Neural crest cell (in vitro differentiated cells): ENCODE measurements at places on chromosomes 7 and 10.

- DNase-seq = no peak
These were observed 49.1 kb downstream of the STAM start for GRCh38 chr10:17693009-17693408.

DNA sequence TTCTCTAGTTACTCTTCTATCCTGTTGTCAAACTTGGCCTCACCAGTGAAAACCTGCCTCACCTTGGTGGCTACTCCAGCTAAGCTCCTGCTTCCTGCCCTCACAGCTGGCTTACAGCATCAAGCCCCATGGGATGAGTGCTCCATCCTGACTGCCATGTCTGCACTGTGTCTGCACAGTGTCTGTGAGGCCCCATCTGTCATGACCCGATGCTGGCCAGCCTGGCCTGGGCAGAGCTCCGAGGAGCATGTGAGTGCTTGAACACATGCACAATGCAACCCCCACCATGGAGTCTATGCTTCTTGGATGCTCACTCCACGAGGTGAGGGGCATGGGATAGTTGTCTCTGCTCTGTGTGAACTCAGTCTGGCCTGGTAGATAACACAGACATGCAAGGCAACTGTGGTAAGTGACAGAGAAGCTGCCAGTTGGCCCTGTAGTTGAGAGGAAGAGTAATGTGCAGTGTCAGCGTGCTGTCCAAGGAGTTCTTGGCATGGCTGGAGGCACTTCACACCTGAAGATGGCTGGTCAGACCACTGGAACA lies 207.1 kb upstream of the ZNF32 start:
- DNase-seq = no peak

DNA sequence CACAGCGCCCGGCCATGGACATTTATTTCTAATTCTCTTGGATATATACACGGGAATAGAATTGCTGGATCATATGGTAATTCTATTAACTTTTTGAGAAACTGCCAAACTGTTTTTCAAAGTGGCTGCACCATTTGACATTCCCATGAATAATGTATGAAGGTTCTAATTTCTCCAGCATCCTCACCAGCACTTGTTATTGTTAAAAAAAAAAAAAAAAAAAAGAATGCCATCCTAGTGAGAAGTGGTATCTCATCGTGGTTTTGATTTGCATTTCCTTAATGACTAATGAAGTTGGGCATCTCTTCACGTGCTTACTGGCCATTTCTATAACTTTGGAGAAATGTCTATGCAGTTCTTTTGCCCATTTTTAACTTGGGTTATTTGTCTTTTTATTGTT lies 13.5 kb downstream of the CNNM2 start:
- DNase-seq = no peak

DNA sequence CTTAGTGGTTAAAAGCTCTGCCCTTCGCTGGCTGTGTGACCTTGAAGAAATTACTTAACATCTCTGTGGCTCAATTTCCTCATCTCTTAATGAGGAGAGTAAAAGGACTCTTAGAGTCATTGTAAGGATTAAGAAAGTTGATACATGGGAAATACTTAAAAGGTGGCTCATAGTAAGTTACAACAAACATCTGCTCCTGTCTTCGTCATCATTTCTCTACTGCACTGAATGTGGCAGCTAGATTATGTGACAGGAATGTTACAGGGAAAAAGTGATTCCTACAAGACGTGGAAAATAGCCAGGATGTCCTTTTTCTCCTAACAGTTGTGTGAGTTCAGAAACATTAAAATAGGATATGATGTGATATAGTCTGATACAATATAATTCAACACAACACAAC lies 184.7 kb downstream of the FRMD4A start:
- no peak for DNase-seq

DNA sequence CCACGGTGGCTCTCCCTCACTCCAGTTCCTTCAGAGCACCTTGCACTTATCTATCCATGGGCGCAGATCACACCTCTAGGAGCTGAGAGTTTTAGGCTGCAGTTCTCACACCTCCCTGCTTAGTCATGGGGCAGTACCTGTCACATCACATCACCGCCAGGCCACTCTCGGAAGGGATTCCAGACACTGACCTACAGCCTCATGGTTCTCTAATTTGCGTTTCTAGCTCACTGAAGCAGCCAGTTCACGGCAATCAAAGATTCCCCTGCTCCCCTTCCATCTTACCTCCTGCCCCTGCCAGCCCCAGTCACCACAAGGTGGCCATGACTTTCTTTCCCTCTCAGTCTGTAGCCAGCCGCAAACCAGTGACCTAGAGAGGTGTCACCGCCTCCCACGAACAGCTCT lies 34.2 kb downstream of the ADRB1 start:
- no peak for DNase-seq

DNA sequence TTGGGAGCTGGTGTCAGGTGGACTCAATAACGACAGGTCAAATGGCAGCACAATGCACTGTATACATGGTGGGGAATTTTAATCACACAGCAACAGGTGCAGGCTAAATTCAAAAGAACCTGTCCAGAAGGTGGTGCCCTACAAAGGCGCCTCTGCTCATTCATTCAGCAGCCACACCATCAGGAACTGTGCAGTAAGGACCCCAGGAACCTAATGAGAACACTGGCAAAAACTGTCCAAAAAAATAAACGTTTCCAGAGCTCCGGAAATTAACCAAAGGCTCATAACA lies 21.9 kb upstream of the CRYGN start:
- DNase-seq = no peak

GRCh38 chr7:23074443-23075261 lies 30.9 kb upstream of the KLHL7 start:
- no peak for DNase-seq

GRCh38 chr10:118449521-118449920 lies 107.4 kb upstream of the FAM204A start:
- DNase-seq = no peak

GRCh38 chr7:133369130-133369529 lies 116.3 kb downstream of the EXOC4 start:
- no peak for DNase-seq

- no peak for DNase-seq
These were observed 26.0 kb downstream of the FAM241B start for GRCh38 chr10:69655868-69656555.

GRCh38 chr10:116683166-116683565 lies 59.2 kb downstream of the HSPA12A start:
- DNase-seq = no peak

GRCh38 chr10:106768204-106768603 lies 396.3 kb downstream of the SORCS1 start:
- no peak for DNase-seq

- DNase-seq = no peak
These were observed 73.8 kb upstream of the TMEM106B start for GRCh38 chr7:12137283-12137682.

DNA sequence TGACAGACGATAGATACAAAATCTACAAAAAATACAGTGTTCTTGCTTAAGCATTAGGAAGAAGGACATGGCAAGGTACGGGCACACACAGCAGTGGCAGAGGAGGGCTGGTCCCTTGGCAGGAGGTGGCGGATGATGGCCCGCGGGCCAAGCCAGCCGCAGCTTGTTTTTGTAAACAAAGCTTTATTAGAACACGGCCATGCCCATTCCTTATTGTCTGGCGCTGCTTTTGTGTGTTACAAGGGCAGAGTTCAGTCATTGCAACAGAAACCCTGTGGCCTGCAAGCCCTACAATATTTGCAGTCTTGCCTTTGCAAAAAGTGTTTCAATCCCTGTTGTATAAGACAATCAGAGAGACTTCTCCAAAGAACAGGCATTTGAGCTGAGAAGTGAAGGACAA lies 30.7 kb downstream of the FGFR2 start:
- DNase-seq = no peak

DNA sequence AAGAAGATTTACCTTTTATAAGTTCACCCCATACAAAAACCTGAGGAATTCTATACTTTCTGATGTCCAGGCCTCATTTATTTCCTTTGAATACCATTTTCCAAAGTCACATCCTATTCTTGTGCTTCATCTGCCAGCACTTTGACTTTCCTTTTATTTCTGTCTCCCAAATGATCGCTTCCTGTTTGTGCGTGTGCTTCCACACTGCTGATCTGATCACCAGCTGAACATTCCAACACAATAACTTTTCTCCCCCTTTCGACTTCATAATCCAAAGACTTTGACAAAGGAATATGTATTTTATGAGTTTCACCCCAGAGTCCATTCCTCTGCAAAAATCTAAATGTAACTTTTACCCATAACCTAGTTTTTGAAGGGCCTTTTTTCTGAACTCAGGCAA lies 3.1 kb downstream of the ELAPOR2 start:
- no peak for DNase-seq

DNA sequence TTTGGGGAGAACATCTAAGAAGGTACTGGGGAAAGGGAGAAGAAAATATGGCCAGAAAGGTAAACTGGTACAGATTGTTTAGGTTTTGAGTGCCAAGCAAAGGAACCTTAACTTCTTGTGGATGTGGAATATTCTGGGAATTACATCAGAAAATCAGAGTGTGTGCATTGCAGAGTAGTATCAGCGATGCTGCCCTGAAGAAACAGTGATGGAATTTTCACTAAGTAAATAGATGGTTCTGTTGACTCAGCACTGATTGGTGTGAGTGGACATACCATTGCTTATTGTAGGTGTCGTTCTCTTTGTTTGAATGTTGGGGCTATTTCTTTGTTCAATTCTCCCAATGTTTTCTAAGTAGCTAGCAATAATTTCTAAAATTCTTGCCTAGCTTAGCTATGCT lies 24.4 kb upstream of the AKR1B1 start:
- no peak for DNase-seq

- no peak for DNase-seq
These were observed 75.4 kb upstream of the PPP1R3C start for GRCh38 chr10:91708174-91708861.

- no peak for DNase-seq
These were observed 1.2 kb downstream of the CYP2E1 start for GRCh38 chr10:133528296-133528844.

DNA sequence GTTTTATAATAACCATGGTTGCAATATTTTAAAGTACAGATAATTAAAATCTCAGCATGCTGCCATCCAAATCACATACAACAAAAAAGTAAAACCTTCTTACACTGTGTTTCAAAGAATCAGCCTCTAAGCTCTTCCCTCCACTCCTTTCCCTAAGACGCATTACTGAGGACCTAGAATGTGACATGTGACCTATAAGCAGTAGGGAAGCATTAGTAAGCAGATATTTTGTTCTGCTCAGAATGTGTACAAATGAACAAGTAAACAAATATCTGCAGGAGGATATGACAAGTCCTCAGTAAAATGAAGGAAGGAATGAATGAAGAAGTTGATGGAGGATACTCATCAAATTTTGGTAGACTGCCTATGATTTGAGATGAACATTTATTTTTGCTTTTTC lies 49.1 kb downstream of the RAB11FIP2 start:
- DNase-seq = no peak

- DNase-seq = no peak
These were observed 60.6 kb downstream of the PRF1 start for GRCh38 chr10:70541736-70542564.

DNA sequence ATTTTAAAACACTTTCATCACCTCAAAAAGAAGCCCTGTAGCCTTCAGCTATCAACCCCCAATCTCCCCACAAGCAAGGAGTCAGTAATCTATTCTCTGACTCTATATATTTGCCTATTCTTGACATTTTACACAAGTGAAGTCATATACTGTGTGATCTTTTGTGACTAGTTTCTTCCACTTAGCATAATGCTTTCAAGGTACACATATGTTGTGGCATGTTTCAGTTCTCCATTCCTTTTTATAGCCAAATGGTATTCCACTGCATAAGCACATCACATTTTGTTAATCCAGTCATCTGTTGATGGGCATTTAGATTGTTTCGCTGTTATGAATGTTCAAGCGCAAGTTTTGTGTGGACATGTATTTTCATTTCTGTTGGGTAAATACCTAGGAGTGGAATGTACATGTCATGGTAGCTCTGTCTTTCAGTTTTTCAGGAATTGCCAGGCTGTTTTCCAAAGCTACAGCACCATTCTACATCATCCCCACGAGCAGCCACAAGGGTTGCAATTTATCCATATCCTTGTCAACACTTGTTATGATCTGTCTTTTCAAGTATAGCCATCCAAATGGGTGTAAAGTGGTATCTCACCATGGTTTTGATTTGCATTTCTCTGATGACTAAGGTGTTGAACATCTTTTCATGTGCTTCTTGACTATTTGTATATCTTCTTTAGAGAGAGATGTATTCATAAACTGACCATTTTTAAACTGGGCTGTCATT lies 405.6 kb downstream of the KCNMA1 start:
- DNase-seq = no peak

DNA sequence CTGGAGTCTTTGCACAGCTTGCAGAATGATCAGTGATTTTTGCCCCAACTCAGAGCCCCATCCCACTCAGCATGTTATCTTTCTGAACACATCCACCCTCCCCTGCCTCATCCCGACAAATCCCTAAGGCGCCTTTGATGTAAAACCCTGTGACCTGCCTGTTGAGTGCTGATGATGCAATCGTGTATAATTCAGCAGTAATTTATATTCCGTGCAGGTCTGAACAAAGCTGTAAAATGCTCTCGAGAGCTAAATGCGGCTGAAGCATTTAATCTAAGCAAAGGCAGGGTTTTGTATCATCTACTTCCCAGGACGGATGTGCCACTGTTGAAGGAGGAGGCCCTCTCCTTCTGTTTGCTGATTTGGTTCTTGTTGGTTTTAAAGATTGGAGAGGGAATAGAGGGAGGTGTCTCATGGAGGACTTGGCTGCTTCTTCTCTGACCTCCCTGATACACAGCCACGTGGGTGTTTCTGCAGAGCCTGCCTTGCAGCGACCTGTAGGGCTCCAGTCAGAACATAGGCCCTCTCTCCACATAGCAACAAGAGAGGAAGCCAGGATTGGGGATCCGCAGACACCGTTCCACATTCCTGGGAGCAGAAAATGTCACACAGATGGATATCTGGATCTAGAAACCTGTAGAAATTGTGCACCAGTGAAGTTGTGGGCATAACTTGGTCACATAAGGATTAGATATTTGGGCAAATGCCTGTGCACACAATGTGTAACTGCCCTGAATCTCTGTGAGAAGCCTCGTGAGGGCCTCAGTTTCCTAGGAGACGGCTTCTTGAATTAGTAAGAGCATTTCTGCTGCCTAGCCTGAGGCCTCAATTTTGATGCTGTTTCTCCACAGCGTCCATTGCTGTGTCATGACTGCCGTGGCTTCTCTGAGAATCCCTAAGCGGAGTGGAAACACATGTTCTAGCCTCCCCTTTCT lies 90.2 kb upstream of the AGK start:
- DNase-seq = no peak

GRCh38 chr7:14747701-14748100 lies 154.8 kb downstream of the DGKB start:
- no peak for DNase-seq

- no peak for DNase-seq
These were observed 30.1 kb downstream of the C10orf90 start for GRCh38 chr10:126640401-126640800.

- DNase-seq = no peak
These were observed 30.3 kb upstream of the LSM8 start for GRCh38 chr7:118153551-118154177.

GRCh38 chr7:92674379-92674778 lies 84.2 kb upstream of the FAM133B start:
- DNase-seq = no peak
